ENCODE measurements at places on chromosomes 13 and 19.

- peak; percentile 64 for DNase-seq
These were observed 61.9 kb upstream of the ATP12A start for GRCh38 chr13:24618011-24618955.

GRCh38 chr19:42989851-42990250 is 36.4 kb downstream of the PSG11 start:
- no peak for DNase-seq

DNA sequence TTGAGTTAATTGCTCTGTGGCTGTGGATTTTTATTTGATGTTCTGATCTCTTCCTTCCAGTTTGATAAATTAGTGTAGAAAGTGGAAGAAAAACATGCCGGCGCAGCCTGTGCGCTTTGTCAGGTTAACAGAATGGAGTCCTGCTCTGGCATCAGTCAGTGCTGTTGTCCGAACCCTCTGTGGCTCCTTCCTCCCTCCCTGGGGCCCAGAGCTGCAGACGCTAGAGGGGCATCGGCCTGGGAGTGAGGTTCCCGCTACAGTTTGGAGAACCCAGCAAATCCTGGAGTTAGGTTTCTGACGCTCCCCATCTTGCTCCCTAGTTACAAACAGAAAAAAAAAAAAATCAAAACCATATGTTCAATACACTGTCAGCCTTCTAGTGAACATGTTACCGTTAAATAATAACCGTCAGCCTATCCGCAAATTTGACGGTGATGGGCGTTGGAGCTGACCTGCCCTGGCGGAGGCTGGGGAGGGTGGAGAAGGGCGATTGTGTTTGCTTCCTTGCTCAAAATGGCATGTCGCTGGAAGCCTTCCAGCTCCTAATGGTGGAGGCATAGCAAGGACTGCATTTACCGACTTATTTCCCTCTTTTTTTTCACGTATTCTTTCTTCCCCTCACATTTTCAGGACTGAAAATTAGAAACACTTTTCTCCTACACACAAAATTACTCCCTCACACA is 13.6 kb downstream of the MBNL2 start:
- DNase-seq, result no peak

GRCh38 chr13:114130837-114131582 is 1.4 kb downstream of the RASA3 start:
- DNase-seq, result no peak

DNA sequence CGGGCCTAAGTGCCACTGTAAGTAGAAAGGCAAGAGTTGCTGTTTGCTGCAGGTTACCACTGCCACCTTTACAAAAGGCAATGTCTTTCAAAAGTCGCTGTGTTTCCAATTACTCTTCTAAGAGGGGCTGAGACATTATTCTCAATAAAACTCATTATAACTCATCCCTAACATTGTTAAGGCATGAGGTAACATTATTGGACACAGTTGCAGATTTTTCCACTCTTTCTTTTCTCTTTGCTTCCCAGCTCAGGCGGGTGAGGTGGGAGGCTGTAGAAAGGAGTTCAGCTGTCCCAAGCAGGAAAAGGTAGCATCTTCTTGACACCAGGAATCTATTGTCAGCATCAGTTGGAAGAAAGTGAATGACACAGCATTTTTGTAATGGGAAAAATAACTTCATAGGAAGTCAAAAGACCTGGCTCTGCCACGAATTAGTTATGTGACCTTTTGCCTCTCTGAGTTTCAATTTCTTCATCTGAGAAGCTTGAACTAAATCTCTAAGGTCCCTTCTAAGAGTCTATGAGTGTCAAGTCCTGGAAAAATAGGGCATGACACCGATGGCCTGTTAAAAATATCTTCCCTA is 2.1 kb upstream of the UBL3 start:
- DNase-seq, result no peak

DNA sequence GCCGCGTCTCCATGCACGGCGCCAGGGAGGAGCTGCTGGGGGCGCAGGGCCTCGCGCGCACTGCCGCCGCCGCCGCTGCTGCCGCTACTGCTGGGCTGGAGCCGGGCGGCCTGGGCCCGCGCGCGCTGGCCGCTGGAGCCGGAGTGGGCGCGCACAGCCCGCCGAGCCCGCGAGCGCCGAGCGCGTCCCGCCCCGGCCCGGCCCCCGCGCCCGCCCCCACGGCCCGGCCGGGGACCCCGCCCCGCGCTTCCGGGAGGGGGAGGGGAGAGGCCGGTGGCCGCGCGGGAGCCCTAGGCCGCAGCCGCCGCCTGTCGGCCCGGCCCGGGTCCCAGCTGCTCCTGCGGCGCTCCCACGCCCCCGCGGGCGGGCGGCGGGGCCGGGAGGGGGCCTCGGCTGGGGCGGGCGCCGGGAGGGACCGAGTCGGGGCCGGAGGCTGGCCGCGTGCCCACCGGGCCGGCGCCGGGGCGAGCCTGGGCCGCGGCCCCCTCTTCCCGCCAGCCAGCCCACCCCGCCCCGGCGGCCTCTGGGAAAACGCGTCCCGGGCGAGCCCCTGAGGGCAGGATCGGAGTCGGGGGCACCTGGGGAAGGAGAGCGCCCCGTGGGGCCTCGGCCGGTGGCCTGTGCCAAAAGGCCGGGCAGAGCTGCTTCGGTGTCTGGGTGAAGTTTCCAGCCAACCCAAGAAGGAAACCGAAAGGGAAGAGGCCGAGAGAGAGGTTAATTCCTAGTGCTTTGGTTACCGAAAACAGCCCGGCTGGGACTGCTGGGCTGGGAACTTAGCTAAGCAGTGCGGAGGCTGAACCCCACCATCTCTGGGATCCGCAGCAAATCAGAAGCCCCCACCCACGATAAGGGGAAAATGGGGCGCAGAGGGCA is at the start of gene STK24:
Gene STK24 (minus strand): TSS at position 145 of the 873 bp plus-strand sequence. CDS start 321 bp downstream, outside the sequence.
- DNase-seq, result peak; percentile 62
